ENCODE measurements at places on chromosomes 6 and 20.

GRCh38 chr20:45153147-45153546 lies 21.6 kb upstream of the PI3 start:
- no peak for DNase-seq

- DNase-seq: peak; percentile 80
Observed at GRCh38 chr20:17898548-17898994, 70.0 kb downstream of the SNX5 start.

DNA sequence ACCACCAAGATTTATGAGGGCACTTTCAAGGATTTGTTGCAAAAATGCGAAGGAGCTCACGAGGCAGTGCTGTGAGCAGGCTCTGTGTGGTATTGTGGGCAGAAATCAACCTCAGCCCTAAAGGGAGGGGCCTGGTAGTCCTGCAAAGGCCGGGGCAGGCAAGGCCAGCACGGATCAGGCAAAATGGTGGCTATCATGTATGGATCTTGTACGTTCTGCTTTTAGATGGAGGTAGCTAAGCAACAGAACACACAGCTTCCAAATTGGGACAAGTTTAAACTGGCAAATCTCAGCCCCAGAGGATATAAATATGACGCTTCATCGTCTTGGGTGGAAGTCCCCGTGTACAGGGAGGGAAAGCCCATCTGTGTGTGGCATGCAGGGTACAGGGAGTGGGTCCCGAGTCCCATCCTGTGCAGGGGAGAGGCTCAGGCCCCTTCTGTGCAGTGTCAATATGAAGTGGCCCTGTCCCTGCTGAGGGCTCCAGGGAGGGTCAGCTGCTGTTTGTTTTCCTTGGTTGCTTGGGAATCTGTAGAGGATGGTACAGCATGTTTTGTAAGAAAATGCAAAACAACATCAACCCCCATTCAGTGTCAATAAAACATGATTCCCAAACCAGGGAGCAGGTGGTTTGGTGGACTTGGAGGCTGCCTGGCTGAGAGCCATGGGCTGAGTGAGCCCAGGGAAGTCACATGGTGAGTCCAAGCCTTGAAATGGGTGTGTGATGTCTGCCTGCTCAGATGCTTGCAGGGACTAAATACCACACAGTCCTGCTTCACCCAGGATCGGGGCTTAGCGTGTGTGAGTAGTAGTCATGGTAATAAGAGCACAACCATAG lies 113.0 kb downstream of the SYCP2 start:
- DNase-seq: no peak

GRCh38 chr20:49785149-49785851 lies 27.3 kb upstream of the SLC9A8 start:
- no peak for DNase-seq

DNA sequence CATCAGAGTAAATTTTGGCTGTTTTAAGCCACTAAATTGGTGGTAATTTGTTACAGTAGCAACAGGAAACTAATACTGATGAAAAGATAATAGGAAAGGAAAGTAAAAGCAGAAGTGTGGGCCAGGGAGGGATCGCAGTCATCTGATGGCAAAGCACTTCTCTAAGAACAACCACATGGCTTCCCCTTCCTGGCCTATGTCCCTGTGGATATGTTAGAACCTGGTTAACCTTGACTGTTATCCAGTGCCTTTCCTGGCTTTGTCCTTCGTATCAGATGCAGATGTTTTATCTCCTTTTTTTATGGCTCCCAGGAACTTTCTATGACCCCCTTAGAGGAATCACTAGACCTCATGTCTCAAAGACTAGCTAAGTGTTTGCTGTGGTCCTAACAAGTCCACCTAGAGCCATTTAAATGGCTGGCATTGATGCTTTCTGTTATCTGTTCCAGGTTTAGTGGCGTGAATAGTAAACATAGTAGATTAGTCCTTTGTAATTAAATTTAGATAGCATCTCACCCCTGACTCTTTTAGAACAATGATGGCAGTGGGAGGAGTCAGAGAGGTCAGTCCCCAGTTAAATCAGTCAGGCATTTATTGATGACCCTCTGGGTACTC lies 79.2 kb upstream of the PHACTR2 start:
- DNase-seq: no peak

DNA sequence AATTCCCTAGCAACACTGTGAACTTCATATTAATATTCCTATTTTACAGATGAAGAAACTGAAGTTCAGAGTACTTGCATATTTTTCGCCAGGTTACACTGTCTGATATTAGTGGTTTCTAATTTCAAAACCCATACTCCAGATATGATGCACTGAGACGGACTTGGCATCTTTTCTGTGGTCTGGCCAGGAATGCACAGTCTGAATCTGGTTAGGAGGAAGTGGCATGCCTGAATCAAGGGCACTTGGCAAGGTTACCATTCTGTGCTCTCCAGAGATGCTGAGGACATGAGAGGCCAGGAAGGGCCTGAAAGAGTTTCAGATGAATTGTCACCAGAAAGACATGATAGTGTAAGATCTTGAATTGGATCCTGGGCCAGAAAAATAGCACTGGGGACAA lies 150.1 kb downstream of the HAO1 start:
- DNase-seq: no peak

- DNase-seq: no peak
Observed at GRCh38 chr20:49103647-49104364, 57.7 kb downstream of the CSE1L start.

- no peak for DNase-seq
Observed at GRCh38 chr20:34549929-34550305, 8.6 kb upstream of the MAP1LC3A start.

- no peak for DNase-seq
Observed at GRCh38 chr6:102344769-102345168, 951.3 kb downstream of the GRIK2 start.

GRCh38 chr6:41716516-41717391 lies 18.7 kb downstream of the TFEB start:
- no peak for DNase-seq

DNA sequence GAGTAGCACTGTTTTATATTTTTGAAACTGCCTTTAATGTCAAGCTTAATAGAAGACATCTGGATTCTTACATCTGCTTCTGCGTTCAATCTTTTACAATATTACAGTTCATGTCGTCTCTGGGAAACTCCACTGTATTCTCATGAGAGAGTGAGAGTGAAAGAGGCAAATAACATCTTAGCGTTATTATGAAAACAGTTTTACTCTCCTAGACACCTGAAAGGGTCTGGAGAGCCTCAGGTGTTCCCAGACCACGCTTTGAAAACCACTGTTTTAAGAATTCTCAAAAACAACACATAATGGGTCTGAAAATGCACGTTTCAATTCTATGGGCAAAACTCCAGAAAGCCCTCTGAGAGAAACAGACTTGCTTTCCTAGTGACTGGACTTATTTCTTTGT lies 63.3 kb downstream of the ARHGAP18 start:
- DNase-seq: no peak

- DNase-seq: no peak
Observed at GRCh38 chr20:30922129-30922528, 335.3 kb upstream of the DEFB115 start.

Measured in HepG2 (cell line).